H1 (cell line): ENCODE measurements at places on chromosomes 1 and 21. TPM values are rescaled to one million over a fixed set of nuclear protein-coding genes. Genes with fewer than 3 reads are reported as not detected.

GRCh38 chr21:27406300-27407009, 439.6 kb upstream of the ADAMTS5 start:
- no peak overlapping the region for H3K4me3 ChIP-seq
- H3K27me3 ChIP-seq = no peaks in the 10 kb centered on the region
- H3K27ac ChIP-seq = no peak overlapping the region
- H3K4me1 ChIP-seq = no peaks in the 10 kb centered on the region
- no peak for DNase-seq

- no peaks in the 10 kb centered on the region for H3K27me3 ChIP-seq
- peak; percentile 33 for DNase-seq
- H3K4me1 ChIP-seq = peaks cover 5% of the 10 kb centered on the region; the same call in 1 of the 2 replicates
- H3K36me3 ChIP-seq = no peaks in the 10 kb centered on the region
Observed at GRCh38 chr21:33937931-33938339, 22.3 kb upstream of the ATP5PO start.

GRCh38 chr1:16135501-16135900, 20.4 kb downstream of the EPHA2 start:
- DNase-seq = no peak
- no peaks in the 10 kb centered on the region for H3K27me3 ChIP-seq
- peaks cover 6% of the 10 kb centered on the region for H3K4me1 ChIP-seq
- H3K36me3 ChIP-seq = peaks cover 55% of the 10 kb centered on the region

GRCh38 chr1:15188678-15189077, 35.1 kb downstream of the TMEM51 start:
- H3K36me3 ChIP-seq = no peaks in the 10 kb centered on the region
- peaks cover 37% of the 10 kb centered on the region for H3K4me1 ChIP-seq
- no peak for DNase-seq
- H3K27me3 ChIP-seq = no peaks in the 10 kb centered on the region

CACYBP gene
- 195 and 247 TPM in 2 replicates for total RNA-seq
